Heart right ventricle (tissue), 16 donors: ENCODE measurements at places on chromosomes 7 and 10. TPM values are rescaled to one million over a fixed set of nuclear protein-coding genes. Genes with fewer than 3 reads are reported as not detected.

NOM1 gene
- 8.0 TPM for total RNA-seq

AMPH gene
- total RNA-seq: 2.4 TPM

C10orf105 gene
- 0.16 TPM for total RNA-seq

CYP2C8 gene
- not detected for total RNA-seq

DNA sequence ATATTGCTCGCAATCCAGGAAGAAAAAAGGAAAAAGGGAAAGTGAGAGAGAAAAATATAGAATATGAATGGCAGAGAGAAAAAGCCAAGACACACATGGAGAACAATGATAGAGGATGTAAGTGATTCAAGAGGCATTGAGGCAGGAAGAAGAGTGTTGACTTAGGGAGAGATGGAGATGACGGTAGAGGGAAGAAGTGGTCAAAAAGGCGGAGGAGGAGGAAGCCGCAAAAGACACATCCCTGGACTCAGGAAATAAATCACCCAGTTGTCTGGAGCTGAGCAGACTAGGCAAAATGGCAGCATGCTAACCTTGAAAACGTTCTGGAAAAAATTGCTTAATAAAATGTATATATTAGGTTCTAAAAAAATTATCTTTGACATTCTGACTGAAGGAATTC lies 17.7 kb upstream of the GPR37 start:
- H3K4me1 ChIP-seq: no peaks in the 10 kb centered on the region
- H3K27me3 ChIP-seq: no peaks in the 10 kb centered on the region
- DNase-seq: no peak
- no peaks in the 10 kb centered on the region for H3K36me3 ChIP-seq
- no peak overlapping the region for H3K4me3 ChIP-seq
- H3K27ac ChIP-seq: no peak overlapping the region

DNA sequence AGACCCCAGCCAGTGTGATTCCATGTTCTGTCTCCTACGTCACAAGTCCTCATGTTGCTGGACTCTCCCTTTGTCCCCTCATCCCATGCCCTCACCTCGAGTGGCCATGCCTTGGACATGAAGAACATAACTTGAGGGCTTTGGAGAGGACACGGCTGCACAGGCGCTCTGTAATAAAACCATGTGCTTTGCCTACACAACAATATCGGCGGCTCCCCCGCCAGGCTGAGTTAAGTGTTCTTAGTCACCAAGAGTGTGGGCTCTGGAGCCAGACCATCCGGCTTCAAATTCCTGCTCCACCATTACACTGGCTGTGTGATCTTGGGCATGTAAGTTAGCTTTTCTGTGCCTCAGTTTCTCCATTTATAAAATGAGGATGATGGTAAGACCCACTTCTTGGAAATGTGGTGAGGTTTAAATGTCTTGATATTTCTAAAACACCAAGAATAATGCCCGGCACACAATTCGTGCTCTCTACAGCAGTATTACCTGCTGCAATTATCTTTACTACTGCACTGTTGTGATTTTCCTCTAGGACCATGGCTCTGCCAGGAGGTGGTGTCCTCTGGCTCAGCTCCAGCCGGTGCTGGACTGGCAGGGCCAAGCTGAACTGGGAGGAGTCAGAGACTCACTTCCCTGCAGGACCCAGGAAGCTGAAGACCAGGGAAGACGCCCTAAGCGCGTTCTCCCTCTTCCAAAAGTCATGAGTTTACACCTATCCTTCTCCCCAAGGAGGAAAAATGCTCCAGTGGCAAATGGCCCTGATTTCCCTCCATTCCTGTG lies 15.7 kb downstream of the SLIT1 start:
- H3K4me1 ChIP-seq: no peaks in the 10 kb centered on the region
- peaks cover 4% of the 10 kb centered on the region for H3K27me3 ChIP-seq
- no peaks in the 10 kb centered on the region for H3K36me3 ChIP-seq
- peak; percentile 68 for DNase-seq
- H3K27ac ChIP-seq: no peak overlapping the region

- no peaks in the 10 kb centered on the region for H3K36me3 ChIP-seq
- H3K4me1 ChIP-seq: peaks cover 33% of the 10 kb centered on the region
- no peaks in the 10 kb centered on the region for H3K27me3 ChIP-seq
- H3K27ac ChIP-seq: peak overlapping the region; percentile 81
- H3K4me3 ChIP-seq: no peak overlapping the region
Observed at GRCh38 chr7:90660100-90660499, 64.0 kb downstream of the CDK14 start.

- H3K4me3 ChIP-seq: no peak overlapping the region
- H3K27ac ChIP-seq: no peak overlapping the region
- no peaks in the 10 kb centered on the region for H3K27me3 ChIP-seq
- no peak for DNase-seq
Observed at GRCh38 chr7:91660734-91661356, 219.7 kb downstream of the MTERF1 start.

DNA sequence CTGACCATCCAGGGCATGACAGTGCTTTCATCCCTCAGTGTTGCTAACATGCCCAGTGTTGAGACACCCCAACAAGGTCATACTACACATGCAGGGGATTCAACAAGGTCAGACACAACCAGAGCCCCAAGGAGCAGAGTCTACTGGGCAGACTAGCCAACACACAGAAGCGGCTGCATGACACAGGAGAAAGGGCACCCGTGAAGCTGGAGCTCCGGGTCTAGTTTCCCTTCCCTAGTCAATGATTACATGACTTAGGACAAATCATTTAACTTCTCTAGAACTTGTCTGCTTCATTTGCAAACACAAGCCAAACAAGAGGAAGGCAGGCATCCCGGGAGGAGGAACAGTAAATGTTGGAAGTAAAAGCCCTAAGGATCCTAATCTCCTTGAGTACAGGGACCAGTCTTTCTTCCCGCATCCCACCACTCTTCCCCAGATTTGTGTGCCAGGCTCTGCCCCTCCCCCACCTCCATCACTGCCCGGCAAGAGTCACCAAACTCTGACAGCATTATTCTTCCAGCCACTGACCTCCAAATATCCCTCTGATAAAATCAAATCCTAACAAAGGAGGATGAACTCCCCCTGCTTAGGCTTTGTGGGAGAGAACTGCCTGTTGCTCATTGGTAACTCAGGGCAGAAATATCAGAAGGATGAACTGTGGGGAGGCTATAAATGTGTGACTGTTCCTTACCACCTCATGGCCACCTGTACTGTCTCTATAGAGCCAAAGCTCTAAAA lies 104.3 kb downstream of the KCNMA1 start:
- no peaks in the 10 kb centered on the region for H3K36me3 ChIP-seq
- no peak for DNase-seq
- H3K4me3 ChIP-seq: no peak overlapping the region
- H3K27me3 ChIP-seq: peaks cover 15% of the 10 kb centered on the region
- no peaks in the 10 kb centered on the region for H3K4me1 ChIP-seq
- H3K27ac ChIP-seq: no peak overlapping the region

DNA sequence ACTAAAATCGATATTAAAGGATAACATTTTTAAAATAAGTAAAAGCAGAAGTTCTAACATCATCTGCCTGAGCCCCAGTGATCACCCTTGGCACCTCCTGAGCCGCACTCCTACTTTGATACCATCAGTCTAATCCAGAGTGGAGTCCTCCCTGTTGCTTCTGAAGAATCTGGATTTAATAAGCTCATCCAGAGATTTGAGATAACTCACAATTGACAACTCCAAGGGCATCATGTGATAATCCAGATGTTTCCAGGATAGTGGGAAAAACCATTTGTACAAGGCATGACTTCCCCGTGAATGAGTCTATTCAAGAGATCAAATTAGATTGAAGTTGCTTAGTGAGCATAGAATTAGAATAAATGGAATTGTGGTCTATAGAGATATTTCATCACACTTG lies 475.8 kb upstream of the C7orf33 start:
- no peaks in the 10 kb centered on the region for H3K36me3 ChIP-seq
- H3K27ac ChIP-seq: no peak overlapping the region
- no peaks in the 10 kb centered on the region for H3K4me1 ChIP-seq
- no peak for DNase-seq
- H3K4me3 ChIP-seq: no peak overlapping the region

DNA sequence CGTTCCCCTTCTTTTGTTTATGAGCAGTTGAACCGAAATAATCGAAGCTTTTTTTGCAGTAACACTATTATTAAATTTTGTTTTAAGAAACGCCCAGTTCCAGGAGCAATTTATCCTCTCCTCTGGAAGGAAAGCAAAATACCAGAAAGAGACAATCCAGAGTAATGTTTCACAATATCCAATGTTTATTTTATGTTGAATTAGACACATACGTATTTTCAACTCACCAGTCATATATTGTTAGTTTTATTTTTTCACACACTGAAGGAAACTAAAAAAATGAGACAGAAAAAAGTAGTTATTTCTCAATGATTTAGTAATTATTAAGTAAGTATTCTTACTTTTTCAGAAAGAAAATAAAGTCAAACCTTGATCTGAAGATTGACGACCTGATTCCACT lies 85.1 kb downstream of the MYOF start:
- no peak overlapping the region for H3K27ac ChIP-seq
- peaks cover 4% of the 10 kb centered on the region for H3K4me1 ChIP-seq
- no peaks in the 10 kb centered on the region for H3K36me3 ChIP-seq
- no peaks in the 10 kb centered on the region for H3K27me3 ChIP-seq
- no peak for DNase-seq

DNA sequence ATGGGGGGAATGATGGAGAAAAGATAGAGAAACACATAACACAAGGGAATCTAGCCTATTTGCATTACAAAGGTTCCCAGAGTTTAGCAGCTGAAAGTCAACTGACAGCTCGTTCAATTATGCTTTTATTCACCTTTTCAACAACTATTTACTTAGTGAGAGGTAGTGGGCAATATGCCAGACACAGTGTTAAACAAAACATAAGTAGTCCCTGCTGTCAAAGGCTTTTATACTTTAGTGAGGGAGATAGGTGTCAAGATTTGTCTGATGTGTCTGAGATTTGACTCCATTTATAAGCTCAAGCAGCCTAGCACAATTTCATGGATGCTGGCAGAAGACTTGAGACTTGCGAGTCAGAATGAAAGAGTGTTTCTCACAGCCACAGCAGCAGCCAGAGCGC lies 549.0 kb upstream of the VSTM2A start:
- no peak overlapping the region for H3K4me3 ChIP-seq
- H3K27me3 ChIP-seq: no peaks in the 10 kb centered on the region
- no peaks in the 10 kb centered on the region for H3K4me1 ChIP-seq

DNA sequence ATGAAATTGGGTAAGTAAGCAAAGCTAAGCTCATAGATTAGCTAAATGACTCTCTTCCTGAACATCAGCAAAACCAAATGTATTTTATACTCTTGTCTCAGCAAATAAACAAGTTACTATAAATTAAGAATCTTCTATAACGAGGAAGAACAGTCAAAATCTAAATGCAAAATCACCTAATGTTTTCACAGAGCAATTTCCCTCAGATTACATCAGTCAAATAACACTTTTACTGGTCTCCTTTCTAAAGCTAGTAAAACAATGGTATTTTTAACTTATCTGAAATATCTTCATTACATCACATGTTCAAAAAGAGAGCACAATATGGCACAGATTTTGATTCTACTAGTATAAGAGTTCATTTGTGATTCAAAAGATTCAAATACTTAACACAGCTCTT lies 16.5 kb upstream of the GPR22 start:
- H3K36me3 ChIP-seq: no peaks in the 10 kb centered on the region
- no peak for DNase-seq
- H3K4me1 ChIP-seq: no peaks in the 10 kb centered on the region

DNA sequence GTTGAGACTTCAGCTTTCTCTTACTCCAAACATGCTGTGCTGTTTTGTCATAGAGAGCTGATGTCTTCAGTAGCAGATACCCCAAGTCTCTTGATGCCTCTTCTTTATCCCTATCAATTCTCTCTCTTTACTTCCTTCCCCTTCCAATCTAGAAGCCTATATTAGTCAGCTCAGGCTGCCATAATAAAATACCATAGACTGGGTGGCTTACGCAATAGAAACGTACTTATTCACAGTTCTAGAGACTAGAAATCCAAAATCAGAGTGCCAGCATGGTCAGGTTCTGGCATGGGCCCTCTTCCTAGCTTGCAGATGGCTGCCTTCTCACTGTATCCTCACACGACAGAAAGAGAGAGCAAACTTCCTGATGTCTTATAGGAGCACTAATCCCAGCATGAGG lies 9.0 kb upstream of the GARS1 start:
- H3K4me1 ChIP-seq: no peaks in the 10 kb centered on the region
- H3K4me3 ChIP-seq: no peak overlapping the region
- no peak for DNase-seq
- no peaks in the 10 kb centered on the region for H3K36me3 ChIP-seq

- H3K4me3 ChIP-seq: peak overlapping the region; percentile 15
- H3K27ac ChIP-seq: no peak overlapping the region
Observed at GRCh38 chr7:13981070-13981469, 8.4 kb downstream of the ETV1 start.

- no peak overlapping the region for H3K4me3 ChIP-seq
- no peaks in the 10 kb centered on the region for H3K27me3 ChIP-seq
- DNase-seq: no peak
- H3K36me3 ChIP-seq: peaks cover 7% of the 10 kb centered on the region
Observed at GRCh38 chr7:107622429-107622828, 38.2 kb upstream of the SLC26A4 start.

DNA sequence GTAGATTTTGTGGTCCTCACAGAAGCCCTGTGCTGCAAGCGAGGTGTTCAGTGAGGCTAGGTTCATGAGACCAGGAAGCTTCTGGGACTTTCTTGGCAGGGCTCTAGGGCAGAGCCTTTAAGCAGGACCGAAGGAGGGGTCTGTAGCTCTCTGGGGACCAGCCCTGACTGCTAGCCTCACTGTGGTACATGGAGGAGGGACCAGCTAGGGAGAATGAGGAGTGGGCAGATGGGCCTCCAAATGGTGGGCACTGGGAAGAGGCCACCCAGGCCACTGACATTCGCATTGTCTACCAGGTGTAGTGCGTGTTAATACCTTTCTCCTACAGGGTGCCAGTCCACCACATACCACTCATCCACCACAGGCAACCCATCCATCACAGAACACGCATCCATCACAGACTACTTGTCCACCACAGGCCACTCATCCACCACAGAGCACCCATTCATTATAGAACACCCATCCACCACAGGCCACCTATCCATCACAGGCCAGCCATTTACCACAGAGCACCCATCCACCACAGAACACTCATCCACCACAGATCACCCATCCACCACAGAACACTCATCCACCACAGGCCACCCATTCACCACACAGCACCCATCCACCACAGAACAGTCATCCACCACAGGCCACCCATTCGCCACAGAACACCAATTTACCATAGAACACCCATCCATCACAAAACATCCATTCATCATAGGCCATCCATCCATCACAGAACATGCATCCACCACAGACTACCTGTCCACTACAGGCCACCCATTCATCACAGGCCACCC lies 31.6 kb upstream of the ZNF488 start:
- H3K27me3 ChIP-seq: no peaks in the 10 kb centered on the region
- no peak overlapping the region for H3K27ac ChIP-seq
- H3K4me1 ChIP-seq: no peaks in the 10 kb centered on the region
- no peak overlapping the region for H3K4me3 ChIP-seq
- no peaks in the 10 kb centered on the region for H3K36me3 ChIP-seq
- no peak for DNase-seq

DNA sequence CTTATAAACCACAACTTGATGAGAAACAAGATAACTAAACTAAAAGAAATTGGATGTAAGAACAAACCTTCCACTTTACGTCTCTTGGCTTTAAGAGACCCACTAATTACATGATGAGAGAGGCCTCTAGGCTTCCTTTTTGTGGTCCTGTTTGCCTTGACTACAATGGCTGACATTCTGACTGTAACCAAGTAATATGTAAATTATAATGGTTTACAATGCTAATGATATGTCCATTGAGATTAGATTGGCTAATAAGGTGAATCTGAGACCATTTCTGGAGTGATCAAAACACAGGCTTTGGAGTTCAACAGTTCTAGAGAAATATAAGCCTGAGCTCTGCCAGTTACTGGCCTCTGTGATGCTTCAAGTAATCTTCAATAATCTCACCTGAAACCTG lies 39.4 kb upstream of the AGMO start:
- no peak for DNase-seq
- no peak overlapping the region for H3K27ac ChIP-seq
- no peaks in the 10 kb centered on the region for H3K36me3 ChIP-seq
- no peaks in the 10 kb centered on the region for H3K27me3 ChIP-seq
